Pericardium fibroblast (primary cell): ENCODE measurements at places on chromosomes 6 and 20. TPM values are rescaled to one million over a fixed set of nuclear protein-coding genes. Genes with fewer than 3 reads are reported as not detected.

NPEPL1 gene
- 19.3 and 25.4 TPM in 2 replicates for total RNA-seq

COL21A1 gene
- total RNA-seq: 77.5 and 151 TPM in 2 replicates

GPSM3 gene
- 0.26 and 4.9 TPM in 2 replicates for total RNA-seq

ACOT13 gene
- total RNA-seq: 6.6 and 7.4 TPM in 2 replicates

RHAG gene
- not detected in 2 replicates for total RNA-seq

SPATA25 gene
- total RNA-seq: 1.0 and 1.6 TPM in 2 replicates

CRISP2 gene
- not detected in 2 replicates for total RNA-seq

SLC22A16 gene
- total RNA-seq: not detected in 2 replicates

MACROD2 gene
- 0.12 TPM in 1 of 2 replicates, not detected in the other for total RNA-seq

ECT2L gene
- total RNA-seq: not detected in 2 replicates

CGA gene
- not detected in 2 replicates for total RNA-seq

BTN3A1 gene
- 9.2 and 13.4 TPM in 2 replicates for total RNA-seq

RBBP8NL gene
- not detected in 2 replicates for total RNA-seq

HLA-DQB1 gene
- total RNA-seq: not detected in 2 replicates

TCF15 gene
- under 0.01 TPM in 1 of 2 replicates, not detected in the other for total RNA-seq

TSBP1 gene
- not detected in 2 replicates for total RNA-seq

SPATS1 gene
- not detected in 2 replicates for total RNA-seq

LIME1 gene
- total RNA-seq: 4.4 and 8.5 TPM in 2 replicates

ZNF831 gene
- total RNA-seq: not detected in 2 replicates

KCNB1 gene
- 1.7 and 3.0 TPM in 2 replicates for total RNA-seq

FERMT1 gene
- 3.7 and 4.2 TPM in 2 replicates for total RNA-seq

BTN1A1 gene
- total RNA-seq: not detected in 2 replicates

GSTA2 gene
- total RNA-seq: not detected in 2 replicates

ABHD16B gene
- total RNA-seq: not detected in 2 replicates

SLC44A4 gene
- total RNA-seq: 0.51 TPM in 1 of 2 replicates, not detected in the other

CCN6 gene
- total RNA-seq: not detected in 2 replicates
